ENCODE measurements at places on chromosomes 5 and 9.

DNA sequence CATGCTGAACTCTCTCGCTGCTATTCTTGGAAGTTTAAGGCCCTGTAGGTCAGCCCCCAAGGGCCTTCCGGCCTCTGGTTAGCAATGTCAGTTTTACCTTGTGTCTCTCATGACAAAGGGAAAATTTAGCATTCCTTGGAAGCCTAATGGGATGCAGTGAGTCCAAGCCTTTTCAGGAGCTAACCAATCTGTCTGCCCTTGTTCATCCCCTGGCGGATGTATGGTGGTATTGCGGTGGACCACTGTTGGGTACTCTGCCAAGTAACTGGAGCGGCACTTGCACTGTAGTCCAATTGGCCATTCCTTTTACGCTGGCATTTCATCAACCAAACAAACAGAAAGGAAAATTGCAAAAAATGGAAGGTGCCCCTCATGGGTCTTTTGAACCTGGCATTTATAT is 318.4 kb upstream of the NMUR2 start:
- DNase-seq: no peak
- H3K36me3 ChIP-seq: no peaks in the 10 kb centered on the region
- H3K27me3 ChIP-seq: no peaks in the 10 kb centered on the region
- no peak overlapping the region for H3K27ac ChIP-seq
- H3K4me1 ChIP-seq: no peaks in the 10 kb centered on the region

DNA sequence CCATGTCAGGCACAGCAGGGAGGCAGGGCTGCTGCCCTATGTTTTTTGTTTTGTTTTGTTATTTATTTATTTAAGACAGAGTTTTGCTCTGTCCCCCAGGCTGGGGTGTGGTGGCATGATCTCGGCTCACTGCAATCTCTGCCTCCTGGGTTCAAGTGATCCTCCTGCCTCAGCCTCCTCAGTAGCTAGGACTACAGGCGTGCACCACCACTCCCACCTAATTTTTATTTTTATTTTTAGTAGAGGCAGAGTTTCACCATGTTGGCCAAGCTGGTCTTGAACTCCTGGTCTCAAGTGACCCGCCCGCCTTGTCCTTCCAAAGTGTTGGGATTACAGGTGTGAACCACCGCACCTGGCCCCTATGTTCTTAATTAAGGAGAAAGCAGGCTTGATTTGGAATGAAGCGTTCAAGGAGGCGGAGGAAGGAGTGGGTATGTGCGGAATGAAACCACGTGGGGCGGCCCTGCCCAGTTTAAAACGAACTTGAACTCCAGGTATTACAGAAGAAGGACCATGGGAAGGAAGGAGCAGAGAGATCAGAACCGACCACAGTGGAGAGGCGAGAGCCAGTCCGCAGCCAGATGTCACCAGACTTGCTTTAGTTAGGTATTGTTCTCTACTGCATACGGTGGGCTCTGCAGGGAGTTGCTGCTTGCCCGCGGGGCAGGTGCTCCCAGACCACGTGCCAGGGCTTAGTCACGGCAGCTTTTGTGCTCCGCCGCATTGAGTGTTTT is 34.9 kb upstream of the EPB41L4B start:
- no peak for DNase-seq
- peaks cover 8% of the 10 kb centered on the region for H3K27me3 ChIP-seq
- H3K36me3 ChIP-seq: no peaks in the 10 kb centered on the region
- H3K4me3 ChIP-seq: no peak overlapping the region
- H3K27ac ChIP-seq: no peak overlapping the region

DNA sequence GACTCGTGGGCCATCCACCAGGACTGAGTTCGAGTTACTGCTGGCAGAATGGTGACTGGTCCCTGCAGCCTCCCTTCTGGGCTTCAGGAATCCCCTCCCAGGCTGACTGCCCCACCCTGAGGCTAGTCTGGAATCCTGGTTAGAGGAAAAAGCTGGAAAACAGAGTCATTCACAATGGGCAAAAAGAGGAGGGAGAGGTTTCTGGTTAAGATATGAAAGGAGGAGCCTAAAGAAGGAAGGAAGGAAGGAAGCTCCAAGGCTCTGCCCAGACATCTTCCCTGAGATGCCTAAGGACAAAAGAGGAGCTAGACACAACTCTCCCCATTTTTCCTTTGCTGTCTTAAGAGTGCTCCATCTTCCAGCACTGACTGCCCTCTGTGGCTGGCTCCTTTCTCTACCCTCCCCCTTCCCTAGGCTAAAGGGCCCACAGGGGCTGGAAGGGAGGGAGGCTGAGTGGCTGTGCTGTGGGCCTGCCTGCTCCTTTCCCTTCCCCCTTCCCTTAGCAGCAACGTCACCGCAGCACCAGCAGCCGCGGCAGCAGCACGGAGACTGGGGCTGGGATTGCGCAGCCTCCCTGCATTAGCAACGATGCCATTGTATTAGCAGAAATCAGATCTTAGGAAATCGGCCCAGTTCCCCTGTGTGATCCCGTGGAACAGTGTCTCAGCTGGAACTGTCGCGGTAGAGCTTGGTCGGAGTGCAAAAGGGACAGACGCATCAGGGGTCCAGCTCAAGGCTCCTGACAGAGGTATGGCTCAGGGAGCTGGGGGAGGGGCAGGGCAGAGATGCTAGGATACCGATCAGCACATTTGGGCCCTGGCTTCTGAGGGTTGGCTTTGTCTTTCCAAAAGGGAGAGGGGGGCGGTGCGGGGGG is 48.7 kb downstream of the RUSC2 start:
- H3K4me3 ChIP-seq: no peak overlapping the region
- no peak for DNase-seq
- H3K36me3 ChIP-seq: no peaks in the 10 kb centered on the region
- H3K27me3 ChIP-seq: no peaks in the 10 kb centered on the region
- H3K4me1 ChIP-seq: no peaks in the 10 kb centered on the region

- H3K36me3 ChIP-seq: no peaks in the 10 kb centered on the region
- H3K27me3 ChIP-seq: no peaks in the 10 kb centered on the region
- no peak overlapping the region for H3K4me3 ChIP-seq
- DNase-seq: peak; percentile 66
- H3K27ac ChIP-seq: no peak overlapping the region
These were observed 591.5 kb downstream of the RAB3C start for GRCh38 chr5:59174248-59174844.

DNA sequence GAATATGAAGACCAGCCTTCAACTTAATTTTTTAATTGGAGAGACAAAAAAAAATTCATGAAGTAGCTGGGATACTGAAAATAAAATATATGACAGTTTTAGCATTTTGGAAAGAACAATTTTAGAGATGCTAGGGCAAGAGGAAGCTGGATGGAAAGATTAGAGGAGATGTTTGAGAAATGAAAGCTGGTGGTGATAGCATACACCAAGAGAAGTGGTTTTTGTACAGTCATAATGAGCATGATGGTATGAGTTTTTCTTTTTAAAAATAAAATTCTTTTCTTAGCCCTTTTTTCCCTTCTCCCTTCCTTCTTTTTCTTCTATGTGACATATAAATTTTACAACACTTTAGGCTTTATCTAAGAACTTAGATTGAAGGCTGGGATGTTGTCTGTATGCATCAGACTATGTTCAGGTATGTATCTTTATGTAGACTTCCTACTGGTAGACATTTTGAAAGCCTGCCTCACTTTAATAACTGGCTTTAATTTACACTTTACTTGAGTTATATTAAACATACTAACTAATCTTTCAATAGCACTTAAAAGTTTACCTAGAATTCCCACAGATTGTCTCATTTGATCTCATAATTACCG is 522.5 kb downstream of the TLE4 start:
- DNase-seq: no peak
- H3K27me3 ChIP-seq: no peaks in the 10 kb centered on the region
- H3K4me1 ChIP-seq: no peaks in the 10 kb centered on the region
- no peak overlapping the region for H3K4me3 ChIP-seq
- H3K27ac ChIP-seq: no peak overlapping the region
- no peaks in the 10 kb centered on the region for H3K36me3 ChIP-seq

Measured in immature natural killer cell (primary cell).